ENCODE measurements at places on chromosomes 3 and 15. TPM values are rescaled to one million over a fixed set of nuclear protein-coding genes. Genes with fewer than 3 reads are reported as not detected.
A peak's percentile ranks its signal among the peaks of the same experiment; 100 is the strongest.

CPLX3 gene
- polyA plus RNA-seq, result not detected

DNA sequence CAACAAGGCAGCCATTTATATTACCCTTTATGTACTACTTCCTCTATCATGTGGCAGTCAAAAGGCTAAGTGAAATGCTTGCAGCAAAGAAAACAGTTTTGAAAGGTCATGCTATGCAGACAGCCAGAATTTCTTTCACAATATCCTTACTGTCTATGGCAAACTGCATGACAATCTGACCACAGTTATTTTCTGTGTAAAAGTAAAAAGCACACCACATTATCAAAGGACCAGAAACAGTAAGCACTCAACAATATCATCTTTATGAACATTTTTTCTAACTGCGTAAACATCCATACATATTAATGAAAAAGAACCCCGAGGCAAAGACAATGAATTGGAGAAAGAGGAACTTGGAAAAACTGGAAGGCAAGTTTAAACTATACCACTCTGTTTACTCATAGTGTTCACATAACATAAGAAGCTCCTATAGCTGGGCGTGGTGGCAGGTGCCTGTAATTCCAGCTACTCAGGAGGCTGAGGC lies 47.9 kb downstream of the PIK3CB start:
- DNase-seq, result peak; percentile 76

- no peak for DNase-seq
These were observed 35.5 kb upstream of the CCR2 start for GRCh38 chr3:46318207-46318927.

DNA sequence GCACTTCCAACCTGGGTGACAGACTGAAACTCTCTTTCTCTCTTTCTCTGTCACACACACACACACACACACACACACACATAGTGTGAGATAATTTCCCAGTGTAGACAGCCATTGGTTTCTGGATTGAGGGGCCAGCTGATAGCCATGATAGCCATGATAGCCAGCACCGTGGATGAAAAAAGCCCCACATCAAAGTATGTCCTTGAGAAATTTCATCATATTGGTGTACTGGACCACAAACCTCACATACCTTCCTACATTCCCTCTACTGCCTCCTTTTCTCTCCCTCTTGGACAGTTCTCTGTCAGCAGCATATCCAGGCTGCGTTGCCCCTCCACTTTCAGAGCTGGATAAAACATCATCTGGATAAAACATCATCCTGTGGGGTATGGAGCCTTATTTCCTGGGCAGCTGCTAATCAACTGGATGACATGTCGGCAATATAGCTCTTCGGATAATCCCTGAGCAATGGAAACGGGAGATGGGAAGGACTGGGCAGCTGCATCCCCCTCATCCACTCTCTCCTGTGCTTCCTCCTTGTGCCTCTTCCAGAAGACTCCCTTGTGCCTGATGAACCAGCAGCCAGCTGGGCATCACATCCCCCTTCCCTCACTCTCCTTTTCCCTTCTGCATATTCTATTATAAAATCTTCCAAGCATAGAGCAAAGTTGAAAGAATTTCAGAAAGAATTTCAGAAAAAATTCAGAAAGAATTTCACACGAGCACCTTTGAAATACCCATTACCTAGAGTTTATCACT lies 39.3 kb downstream of the GRK7 start:
- no peak for DNase-seq

- DNase-seq, result no peak
These were observed 126.5 kb upstream of the CNTN6 start for GRCh38 chr3:966341-966740.

- DNase-seq, result peak; percentile 53
These were observed 41.5 kb downstream of the ADGRG7 start for GRCh38 chr3:100650651-100651619.

- peak; percentile 20 for DNase-seq
These were observed 40.4 kb downstream of the PRR23E start for GRCh38 chr3:127233371-127233770.

DNA sequence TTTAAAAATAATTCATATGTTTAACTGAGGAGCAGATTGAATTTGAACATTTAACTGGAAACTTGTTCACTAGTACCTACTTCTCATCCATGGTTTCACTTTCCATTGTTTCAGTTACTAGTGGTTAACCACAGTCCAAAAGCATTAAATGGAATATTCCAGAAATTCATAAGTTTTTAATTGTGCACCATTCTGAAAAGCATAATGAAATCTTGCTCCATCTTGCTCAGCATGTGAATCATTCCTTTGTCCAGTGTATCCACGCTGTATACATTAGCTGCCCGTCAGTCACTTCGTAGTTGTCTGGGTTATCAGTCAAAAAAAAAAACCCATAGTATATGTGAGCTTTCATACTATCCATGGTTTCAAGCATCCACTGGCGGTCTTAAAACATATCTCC lies 217.6 kb downstream of the TPRG1 start:
- peak; percentile 81 for DNase-seq

- DNase-seq, result no peak
These were observed 40.6 kb downstream of the DPP8 start for GRCh38 chr15:65476903-65477302.
